ENCODE measurements at places on chromosomes 5 and 9.

GRCh38 chr5:90878081-90878480 lies 319.5 kb downstream of the ADGRV1 start:
- no peak for DNase-seq

DNA sequence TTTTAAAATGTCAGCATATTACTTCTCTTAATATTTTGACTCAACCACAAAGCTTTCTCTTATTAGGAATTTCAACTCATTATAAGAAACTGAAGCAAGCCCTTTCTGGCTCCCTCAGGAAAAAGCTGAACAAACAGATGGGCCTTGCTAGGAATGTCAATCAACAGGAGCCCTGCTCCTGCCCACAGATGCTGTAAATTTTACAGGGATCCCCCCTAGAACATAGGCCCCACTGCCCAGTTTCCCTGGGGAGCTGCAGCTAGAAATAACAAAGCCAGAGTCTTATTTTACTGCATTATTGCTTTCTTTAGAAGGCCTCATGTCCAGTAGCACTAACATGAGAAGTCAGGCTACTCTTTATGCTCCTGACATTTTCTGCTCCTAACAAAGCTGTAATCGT lies 103.8 kb downstream of the PCSK1 start:
- no peak for DNase-seq

DNA sequence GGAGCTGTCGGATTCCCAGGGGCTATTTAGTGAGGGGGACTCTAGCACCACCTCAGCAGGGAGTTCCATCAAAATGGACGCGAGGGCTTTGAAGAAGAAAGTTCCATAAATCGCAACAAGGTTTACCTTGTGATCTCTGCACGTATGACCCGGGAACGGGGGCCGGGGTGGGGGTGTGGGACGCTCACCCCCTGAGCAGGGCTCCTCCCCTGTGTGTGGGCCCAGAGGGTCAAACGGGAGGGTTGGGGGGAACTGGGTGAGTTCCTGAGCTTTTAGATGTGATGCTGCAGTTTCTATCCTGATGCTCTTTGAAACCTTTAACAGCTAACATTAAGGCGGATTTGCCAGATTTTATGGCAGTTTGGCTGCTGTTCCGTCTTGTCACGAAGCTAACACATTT lies 18.9 kb upstream of the LRRC14B start:
- no peak for DNase-seq

GRCh38 chr5:103526164-103526915 lies 36.2 kb downstream of the NUDT12 start:
- DNase-seq = no peak

DNA sequence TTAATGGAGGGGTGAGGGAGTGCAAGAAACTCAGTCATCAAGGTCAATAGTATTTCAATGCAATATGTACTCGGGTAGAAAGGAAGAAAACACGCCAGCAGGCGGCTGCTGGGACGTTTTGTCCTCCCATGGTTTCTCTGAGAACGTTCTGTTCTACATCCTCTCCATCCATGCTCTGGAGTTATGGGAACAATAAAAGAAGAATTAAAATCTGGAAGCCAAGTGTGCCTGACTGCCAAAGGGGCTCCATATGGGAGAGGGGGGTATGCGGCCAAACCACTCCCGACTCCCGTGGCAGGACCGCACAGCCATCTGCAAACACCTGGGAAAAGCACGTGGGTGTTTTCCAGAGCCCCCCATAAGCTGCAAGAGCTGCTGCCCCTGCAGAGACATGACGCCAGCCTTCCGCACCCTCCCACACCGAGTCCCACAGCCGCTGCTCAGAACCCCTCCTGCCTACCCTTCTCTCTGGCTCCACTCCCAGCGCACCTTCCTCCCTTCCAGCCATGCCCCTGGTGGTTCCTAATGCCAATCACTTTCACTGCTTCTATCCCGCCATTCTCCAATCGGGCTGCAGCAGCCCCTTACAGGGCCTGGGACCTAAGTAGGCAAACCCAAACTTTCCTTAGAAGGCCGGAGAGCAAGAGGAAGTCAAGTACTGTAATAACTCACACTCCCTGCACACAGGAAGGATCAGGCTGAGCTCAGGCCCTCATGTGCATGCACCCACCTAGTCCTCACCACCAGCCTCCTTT lies 241.6 kb downstream of the SYK start:
- DNase-seq = no peak

DNA sequence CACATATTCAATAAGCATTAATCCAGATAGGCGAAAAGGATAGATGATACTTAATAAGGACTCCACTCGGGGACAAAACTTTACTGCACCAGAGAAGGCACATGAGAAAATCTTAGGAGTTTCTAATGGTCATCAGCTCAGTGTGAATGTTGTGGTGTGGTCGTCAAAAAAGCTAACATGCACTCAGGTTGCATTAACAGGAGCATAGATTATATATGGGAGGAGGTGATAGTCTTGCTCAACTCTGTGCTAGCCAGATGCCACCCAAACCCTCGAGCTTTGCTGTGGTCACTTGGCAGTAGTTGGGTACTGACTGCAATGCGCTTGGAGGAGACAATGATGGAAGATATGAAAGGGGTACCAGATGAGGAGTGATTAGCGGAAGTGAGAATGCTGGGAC lies 8.6 kb upstream of the COL27A1 start:
- DNase-seq = no peak

GRCh38 chr9:92763721-92764380 lies 782 bp downstream of the BICD2 start:
- DNase-seq = peak; percentile 67

DNA sequence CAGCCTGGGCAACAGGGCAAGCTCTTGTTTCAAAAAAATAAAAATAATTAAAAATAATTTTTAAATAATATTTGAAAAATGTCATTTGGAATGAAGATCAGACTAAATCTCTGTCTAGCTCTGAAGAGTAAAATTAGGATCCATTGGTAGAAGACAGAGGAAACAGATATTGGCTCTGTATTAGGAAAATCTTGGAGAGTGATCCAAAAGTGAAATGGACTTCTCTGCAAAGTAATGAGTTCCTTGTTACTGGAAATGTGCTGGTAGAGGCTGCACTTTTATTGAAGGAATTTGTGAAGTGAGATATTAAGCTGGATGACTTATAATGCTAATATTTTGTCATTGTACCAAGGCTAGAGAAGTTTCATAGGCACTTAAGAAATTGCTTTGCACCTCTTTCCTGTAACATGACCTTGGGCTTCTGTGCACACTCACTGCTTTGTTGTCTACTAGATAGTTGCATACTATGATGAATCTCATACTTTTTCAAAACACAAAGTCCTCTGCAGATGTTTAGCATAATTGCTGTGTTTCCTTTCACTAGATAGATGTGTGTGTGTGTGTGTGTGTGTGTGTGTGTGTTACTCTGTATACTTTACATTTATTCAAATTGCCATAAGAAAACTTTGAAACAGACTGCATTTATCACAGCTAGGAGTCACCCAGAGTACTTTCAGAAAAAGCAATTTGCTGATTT lies 13.1 kb downstream of the THBS4 start:
- no peak for DNase-seq

DNA sequence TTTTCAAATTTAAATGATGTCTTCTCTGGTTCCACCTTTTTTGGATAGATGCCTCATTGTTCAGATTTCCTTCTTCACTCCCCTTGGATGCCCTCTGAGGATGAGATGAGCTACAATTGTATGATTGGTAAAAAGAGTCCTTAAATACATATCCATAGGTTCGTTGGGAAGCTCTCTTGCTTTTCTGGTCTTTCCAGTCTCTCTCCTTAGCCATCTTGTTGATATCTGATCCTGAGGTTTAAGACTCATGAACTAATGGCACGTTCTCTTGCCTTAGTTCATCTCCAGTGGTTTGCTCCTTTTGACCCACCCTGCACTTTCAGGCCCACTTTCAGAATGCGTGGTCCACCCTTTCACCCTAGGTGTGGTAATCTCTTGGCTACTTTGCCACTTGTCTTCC lies 33.2 kb upstream of the TUT7 start:
- DNase-seq = no peak

GRCh38 chr9:92633614-92634278 lies 36.2 kb downstream of the IPPK start:
- DNase-seq = no peak

DNA sequence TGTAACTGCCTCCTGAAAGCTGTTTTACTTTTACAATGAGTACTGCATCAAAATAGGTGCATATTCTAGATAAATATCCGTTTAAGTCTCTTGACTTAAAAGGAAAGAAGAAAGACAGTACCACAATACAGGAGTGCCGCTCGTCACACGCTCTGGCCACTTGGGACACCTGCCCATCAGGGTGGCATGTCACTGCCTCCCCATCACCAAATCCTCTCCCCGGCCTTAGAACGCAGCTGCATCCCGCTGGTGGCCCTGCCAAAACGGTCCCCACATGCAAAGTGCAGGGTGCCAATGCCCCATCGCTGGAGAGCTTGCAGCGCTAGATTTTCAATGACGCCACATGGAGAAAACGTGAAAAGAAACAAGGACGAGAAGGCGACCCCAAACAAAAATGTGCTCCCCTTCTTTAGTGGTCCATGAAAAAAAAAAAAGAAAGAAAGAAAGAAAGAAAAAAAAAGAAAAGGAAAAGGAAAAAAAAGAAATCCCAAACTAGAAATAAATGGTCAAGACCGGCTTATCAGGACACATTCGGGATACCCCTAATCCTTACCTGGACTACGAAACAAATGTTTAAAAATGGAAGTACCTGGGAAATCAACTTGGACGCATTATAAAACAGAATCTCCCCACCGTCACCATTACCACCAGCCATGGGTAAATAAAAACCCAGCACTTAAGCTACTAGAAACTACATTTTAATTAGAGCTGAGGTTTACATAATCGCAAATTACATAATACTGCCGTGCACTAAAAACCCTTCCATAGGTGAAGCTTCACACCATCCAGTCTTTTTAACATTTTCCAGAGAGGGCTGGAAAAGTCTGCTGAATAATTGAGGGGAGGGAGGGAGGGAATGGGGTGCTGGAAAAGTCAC lies 1.0 kb downstream of the ANKH start:
- DNase-seq = peak; percentile 46

DNA sequence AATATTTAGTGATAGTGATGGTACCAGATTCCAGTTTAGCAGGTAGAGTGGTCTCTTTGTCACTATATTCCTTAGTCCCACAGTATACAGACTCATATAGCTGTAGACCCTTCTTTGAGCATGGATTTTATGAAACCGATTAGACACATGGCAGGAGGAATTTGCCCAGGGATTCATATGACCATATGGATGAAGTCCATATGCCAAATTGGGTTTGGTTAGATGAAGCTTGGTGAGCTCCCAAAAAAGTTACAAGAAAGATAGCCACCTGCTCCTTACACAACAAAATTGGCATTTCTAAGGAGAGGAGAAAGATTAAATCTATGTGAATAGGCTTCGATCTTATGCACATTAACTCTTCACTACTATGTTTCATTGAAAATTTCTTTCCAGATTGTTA lies 211.4 kb downstream of the CWC27 start:
- DNase-seq = no peak

- no peak for DNase-seq
Measured at GRCh38 chr9:105670775-105671174, 8.5 kb downstream of the TAL2 start.

- DNase-seq = no peak
Measured at GRCh38 chr9:110807956-110808598, 139.5 kb downstream of the MUSK start.

DNA sequence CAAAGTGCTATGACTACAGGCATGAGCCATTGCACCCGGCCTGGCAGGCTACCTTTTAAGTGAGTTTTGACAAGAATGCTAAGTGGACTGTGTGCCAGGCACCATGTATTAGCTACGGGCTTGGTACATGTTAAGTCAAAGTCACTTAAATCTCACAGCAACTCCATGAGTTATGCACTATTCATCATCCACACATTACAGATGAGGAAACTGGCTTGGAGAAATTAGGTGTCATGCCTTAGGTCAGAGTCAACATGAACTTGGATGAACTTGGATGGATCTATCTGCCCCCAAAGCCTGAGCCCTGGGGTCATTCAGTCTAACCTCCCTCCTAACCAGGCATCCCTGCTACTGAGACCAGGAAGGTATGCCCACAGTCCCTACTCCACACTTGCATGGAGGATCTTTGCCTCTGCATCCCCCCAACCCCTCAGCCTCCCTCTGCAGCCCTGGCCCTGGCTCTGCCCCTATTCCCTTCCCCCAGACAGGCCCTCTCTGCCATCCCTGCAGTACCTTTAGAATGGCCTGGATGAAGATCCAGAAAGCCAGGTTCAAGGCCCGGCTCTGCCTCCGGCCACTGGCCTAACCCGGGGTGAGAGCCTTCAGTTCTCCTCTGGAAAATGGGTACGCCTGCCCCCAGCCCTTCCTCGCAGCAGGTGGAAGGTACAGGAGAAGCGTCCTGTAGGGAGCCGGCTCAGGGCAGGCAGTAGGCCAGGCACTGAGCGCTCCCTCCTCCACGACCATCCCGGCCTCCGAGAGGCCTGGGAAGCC lies 685 bp upstream of the ADGRD2 start:
- DNase-seq = no peak

DNA sequence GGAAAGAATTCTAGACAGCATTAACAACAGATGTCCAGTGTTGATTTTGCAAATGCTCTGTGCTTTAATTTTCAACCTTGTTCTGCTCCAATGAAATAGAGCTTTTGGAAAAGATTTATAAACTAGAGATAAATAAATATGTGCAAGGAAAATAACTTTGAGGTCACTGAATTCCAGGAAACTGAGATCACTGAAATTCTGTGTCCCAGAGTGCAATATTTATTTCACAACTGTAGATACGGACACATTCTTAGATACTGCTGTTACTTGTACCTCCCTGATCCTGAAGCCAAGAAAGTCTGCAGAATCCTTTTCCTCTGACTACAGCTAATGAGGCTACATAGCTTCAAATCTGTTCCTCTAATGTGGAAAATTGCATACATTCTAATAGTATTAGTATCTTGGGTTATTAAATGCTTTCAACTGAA lies 222.9 kb downstream of the DOCK8 start:
- no peak for DNase-seq

DNA sequence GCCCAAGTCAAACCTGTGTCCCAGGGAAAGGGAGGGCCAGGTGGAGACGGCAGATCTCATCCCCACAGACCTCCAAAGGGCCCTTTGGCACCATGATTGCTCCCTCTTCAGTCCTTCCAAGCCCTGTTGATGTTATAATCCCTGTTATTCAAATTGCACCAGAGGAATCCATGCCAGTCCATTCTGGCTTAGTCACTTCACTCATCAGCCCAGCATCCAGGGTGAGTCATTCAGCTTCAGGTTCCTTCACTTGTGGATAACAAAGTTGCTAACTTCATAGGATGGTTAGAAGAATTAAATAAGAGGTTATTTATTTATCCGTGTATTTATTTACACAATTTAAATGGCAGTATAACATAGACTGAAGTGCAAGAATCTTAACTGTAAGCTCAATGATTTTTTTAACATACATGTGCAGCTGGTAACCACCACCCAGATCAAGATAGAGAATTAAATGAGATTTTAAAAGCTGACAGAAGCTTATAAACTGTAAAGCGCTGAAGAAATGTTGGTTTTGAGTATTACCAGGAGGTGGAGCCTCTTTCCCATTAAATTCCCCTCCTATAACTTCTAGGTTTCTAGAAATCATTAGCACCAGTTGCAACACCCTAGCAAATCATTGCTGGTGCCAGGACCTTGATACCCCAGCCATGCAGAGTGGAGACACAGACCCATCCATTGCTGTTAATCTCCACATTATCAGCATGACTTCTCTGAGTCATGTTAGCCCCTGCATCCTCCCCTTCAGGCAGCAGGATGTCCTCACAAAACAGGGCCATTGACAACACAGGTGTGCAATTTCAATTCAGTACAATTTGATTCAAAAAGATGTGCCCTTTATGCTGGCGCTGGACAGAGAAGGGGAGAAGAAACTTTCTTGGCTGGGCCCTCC lies 77.4 kb downstream of the SEC61B start:
- DNase-seq = peak; percentile 39
